ENCODE measurements at places on chromosomes 3 and 15. TPM values are rescaled to one million over a fixed set of nuclear protein-coding genes. Genes with fewer than 3 reads are reported as not detected.

DNA sequence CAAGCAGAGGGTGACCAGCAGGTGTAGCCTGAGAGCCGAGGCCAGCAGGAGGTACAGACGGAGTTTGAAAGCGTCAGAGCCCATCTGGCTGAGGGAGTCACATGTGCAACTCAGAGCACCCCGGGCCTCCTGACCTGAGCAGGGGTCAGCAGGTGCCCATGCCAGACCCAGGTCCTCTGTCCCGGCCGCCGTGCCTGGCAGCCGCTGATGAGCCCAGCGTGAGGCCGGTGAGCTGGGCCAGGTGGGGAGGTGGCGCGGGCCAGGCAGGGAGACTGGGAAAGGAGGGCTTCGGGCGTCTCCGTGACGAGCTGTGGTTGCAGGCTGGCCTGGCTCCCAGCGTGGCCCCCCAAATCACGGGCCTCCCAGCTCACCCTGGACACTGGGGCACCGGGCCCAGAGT, 130.9 kb downstream of the CHSY1 start:
- DNase-seq = no peak

GRCh38 chr15:31268108-31268501, 58.5 kb upstream of the KLF13 start:
- no peak for DNase-seq

GRCh38 chr15:52179278-52180195, 11.7 kb downstream of the GNB5 start:
- DNase-seq = peak; percentile 67

GRCh38 chr15:96209285-96209735, 121.2 kb upstream of the NR2F2 start:
- no peak for DNase-seq

The CFAP100 gene
- 2.5 TPM for polyA plus RNA-seq

The CPLX3 gene
- polyA plus RNA-seq = not detected

- no peak for DNase-seq
Observed at GRCh38 chr15:92921215-92922131, 21.3 kb downstream of the CHD2 start.

The P2RY14 gene
- polyA plus RNA-seq = 1.6 TPM

The PRSS50 gene
- polyA plus RNA-seq = 1.2 TPM

DNA sequence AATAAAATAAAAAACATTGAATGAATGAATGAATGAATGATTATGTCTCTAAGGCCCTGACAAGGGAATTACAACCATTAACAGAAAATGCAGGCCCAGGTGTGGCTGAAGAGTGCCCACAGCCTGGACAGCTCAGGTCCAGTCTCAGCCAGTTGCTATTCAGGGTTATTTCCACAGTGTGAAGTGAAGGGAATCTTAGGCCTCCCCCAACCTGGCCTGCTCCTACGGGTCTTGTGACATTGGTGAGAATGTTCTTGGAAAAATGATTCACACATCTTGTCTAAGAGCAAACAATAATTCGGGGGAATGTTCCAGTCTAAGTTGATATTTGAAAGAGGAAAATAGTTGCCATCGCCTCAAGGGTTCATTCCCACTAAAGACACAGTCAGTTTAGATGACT, 37.0 kb downstream of the MINDY4B start:
- no peak for DNase-seq

DNA sequence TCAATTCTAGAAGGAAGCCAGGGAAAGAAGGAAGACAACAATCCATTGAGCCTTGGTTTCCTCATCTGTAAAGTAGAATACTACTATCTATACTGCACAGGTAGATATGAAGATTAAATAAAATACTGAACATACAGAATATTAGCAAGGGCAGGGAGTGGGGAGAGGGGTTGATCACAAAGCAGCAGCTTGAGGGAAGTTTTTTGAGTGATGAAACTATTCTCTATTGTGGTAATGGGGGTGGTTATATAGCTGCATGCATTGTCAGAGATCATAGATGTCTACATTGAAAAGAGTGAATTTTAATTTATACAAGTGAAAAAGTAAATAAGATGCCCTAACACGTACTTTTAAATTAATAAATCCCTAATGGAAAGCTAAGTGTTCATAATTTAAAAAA, 242.6 kb upstream of the LRTM1 start:
- DNase-seq = no peak

- no peak for DNase-seq
Observed at GRCh38 chr3:60651799-60652198, 599.5 kb downstream of the FHIT start.

DNA sequence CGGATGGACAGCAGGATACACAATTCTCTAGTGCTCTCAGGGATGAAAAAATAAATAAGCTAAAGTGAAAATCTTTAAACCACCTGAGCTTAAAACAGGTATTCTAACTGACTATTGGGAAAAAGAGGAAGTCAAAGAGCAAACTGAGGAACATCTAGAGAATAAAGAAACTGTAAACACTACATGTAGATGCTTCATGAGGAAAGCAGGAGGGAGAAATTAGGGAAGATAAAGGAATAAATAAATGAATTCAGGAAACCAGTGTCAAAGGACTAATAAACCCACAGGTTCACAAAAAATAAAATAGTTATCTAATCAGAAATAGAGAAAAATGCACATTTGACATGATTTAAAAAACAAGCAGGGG, 525 bp upstream of the MCCC1 start:
- DNase-seq = no peak

GRCh38 chr3:193605876-193606275, 12.9 kb downstream of the OPA1 start:
- DNase-seq = no peak

The ZDHHC19 gene
- polyA plus RNA-seq = not detected

GRCh38 chr3:8851703-8852102, 82.3 kb upstream of the OXTR start:
- DNase-seq = no peak

DNA sequence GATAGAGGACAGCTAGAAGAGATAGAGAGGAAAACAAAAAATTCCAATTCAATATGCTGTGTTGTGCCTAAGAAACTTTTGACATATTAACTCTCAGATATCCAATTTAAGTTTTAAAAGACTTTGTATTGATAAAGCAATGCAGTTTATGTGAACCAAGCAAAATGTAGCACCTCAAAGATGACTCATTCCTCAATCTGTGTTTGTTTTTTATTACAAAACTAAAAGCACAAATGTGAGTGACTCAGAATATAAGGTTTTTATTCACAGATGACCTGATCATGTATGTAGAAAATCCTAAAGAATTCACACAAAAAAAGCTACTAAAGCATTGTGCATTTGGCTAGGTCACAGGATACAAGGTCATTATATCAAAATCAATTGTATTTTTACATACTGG, 11.1 kb downstream of the HCLS1 start:
- DNase-seq = no peak

The PDIA3 gene
- polyA plus RNA-seq = 665 TPM

The GAP43 gene
- polyA plus RNA-seq = 28.6 TPM
